Fibroblast of the aortic adventitia (primary cell): ENCODE measurements at places on chromosomes 2 and 18.
A peak's percentile ranks its signal among the peaks of the same experiment; 100 is the strongest.

DNA sequence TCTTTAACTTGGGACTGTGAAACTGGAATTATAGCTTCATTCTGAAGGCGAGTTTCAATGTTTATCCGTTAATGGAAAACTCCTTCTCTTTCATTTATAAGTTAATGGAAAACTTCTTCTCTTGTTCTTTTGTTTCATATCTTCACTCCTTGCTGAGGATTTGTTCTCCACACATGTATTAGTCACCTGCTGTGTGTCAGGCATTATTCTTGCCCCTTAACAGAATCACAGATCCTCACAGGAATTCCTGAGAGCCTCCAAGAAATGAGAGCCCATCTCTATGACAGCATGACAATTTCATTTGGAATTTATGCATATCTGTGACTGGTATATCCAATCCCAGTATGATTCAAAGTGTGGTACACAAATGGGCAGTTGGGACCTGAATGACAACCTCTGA, 545.8 kb downstream of the BCL11A start:
- no peak for DNase-seq

DNA sequence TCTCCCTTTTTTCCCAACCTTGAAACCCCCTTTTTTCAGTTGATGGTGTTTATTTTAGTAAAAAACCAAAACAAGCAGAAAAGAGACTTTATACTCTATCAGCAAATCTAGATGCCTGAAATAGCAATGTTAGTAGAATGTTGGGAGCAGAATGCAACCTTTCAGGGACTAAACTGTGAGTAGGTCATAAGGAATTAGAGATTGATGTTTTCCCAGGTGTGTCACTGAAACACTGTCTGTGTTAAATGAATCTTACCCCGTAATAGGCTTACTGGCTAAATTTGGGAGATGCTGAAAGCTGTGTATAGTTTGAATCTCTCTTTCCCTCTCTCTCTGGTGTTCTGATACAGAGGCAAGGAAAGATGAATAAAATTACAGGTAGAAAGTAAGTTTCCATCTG, 43.8 kb downstream of the AGFG1 start:
- DNase-seq: no peak

DNA sequence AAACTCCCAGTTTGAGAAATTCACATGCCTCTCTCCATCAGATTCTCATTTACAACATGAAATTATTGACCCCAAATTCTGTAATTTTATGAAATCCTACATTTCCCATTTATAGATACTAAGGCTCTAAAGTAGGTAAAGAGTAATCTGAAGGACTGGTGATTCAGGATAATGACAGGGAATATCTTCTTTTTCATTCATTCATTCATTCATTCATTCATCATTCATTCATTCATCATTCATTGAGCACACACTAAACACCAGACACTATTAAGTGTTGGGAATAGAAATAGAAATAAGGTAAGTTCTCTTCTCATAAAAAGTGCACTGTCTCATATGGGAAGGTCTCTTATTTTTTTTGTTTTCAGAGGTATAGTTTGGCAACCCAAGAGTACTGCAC, 116.9 kb downstream of the TGIF1 start:
- DNase-seq: no peak

- peak; percentile 95 for DNase-seq
Observed at GRCh38 chr18:12308386-12309100, 502 bp downstream of the TUBB6 start.

DNA sequence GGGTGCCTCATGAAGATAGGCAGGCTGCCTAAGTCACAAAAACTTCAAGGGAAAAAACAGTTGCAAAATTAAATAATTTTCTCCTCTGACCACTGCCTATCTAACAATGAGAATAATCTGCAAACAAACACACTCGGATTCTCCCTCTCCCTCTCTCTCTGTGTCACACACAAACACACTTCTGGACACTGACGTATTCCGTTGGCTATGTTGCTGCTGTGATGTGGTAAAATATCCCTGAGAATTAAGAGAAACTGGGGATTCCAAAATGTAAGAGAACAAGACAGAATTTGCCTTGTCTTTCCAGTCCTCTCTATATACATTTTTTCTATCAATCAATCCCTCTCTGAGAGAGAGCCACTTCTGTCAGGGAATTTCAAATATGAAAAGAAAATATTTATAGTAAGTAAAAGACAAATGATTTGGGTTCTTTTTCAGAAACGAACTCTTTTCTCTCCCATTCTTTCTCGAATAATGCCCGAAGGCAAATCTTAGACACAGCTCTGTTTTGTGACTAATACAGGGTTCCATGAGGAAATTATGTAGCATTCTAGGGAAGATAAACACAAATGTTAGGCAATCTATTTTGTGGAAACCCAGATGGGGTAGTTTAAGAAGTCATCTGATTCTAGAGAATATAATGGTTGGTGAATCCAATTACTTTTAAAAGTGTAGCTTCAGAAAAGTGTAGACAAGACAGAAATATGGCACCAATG, 310.3 kb upstream of the CYP26B1 start:
- DNase-seq: peak; percentile 49

GRCh38 chr2:158253170-158253569, 151.5 kb downstream of the UPP2 start:
- DNase-seq: no peak

DNA sequence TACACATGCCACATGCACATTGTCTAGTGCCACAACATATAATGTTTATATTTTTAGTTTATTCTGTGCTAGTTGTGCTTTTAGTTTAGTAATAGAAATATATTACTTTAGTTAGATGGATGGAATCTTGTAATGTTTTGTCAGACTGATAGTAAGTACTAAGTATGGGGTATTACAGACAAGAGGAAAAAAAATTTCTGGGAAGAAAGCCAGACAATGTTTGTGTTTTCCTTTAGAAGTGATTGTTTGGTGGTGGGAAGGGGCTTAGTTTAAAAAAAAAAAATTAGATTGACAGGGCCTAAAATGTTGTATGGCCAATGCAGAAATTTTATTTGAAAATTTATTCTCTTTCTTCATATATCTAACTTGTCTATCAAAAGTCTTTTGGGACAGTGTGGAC, 37.8 kb downstream of the ACVR2A start:
- no peak for DNase-seq

DNA sequence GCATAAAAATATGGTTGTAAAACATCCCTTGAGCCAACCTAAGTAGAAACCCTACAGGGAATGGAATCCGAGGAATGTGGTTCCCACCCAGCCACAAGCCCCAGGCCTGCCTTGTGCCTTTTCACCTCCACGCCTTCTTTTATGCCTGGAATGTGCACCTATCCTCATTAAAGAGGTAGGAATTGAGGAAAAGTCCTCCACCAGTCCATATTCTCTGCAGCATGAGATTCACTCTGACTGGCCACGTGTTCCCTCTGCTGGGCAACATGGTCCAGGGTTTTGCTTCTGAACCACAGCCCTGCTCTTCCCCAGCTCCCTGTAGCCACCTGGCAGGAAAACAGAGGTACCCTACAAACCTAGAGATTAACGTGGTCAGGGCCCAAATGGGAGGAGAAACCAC, 787.9 kb upstream of the RAB6C start:
- DNase-seq: no peak

DNA sequence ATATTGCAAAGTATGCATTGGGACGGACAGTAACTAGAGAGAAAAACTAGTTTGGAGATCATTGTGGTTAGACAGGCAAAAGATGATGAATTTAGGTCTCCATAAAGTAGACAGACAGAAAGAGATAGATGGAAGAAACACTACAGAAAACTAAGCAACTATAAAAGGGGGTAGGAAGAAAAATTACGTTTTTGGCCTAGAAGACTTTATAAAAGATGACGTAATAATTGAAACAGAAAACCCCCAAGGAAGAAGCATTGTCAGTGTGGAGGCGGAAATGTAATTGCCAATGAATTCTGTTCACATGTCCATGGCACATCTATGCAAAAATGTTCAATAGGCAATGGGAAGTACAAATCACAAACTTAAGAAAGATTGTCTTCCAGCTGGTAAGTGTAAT, 1211.5 kb upstream of the ZEB2 start:
- no peak for DNase-seq

DNA sequence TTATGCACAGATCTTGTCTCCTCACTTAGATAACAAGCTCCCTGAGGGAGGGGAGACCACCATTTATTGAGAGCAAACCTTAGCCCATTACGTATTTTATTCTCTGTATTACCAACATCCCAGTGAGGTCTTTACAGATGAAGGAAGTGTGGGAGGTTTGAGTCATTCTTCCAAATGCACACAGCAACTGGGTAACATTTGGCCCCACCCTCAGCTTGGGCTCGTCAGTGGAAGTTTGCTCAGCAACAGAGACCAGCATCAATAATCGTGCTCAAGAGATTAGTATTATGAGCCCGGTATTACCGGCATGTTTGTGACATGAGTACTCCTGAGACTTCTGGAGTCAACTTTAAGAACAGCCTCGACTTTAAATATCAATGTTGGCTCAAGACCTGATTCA, 168.6 kb downstream of the ETAA1 start:
- DNase-seq: peak; percentile 94

DNA sequence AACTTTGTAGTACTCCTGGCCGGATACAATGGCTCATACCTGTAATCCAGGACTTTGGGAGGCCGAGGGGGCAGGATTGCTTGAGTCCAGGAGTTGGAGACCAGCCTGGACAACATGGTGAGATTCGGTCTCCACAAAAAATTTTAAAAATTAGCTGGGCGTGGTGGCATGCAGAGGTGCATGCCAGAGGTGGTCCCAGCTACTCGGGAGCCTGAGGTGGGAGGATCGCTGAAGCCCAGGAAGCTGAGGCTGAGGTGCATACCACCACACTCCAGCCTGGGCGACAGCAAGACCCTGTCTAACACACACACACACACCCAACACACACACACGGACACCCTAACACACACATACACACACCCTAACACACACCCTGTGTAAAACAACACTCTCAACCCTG, 55.6 kb downstream of the HDAC4 start:
- DNase-seq: no peak

GRCh38 chr2:201730651-201731285, 32.3 kb upstream of the MPP4 start:
- DNase-seq: no peak

GRCh38 chr2:208311321-208311720, 45.3 kb downstream of the PIKFYVE start:
- no peak for DNase-seq

DNA sequence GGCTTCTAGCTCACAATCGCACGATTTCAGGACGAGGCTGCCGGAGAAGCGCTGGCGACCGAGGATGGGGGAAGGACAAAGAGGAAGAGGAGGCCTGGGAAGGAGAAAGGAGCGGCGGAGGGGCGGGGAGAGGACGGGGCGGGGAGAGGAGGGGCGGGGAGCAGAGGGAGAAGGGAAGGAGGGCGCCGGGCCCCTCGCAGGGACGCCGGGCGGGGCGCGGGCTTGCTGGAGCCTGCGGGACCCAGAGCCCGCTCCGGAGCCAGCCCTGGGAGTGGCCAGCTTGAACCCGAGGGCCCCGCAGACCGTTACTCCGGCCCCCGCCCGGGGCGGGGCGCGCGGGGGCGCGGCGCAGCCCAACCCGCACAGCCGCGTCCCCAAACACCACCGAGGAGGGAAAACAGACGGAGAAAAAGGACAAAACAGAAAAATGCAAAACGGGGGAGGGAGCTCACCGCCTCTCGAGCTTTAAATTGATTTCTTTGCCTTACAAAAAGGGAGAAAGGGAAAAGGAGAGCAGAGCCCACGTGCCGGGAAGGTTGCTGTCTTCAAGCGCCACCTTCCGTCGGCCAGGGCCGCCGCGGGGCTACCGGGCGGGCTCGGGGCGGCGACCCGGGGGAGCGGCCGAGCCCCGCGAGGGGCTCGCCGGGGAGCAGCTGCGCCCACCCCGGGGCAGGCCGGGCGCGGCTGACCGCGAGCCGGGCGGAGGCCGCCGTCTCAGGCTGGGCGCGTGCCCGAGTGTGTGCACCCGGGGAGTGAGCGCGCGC, 781 bp upstream of the SOX11 start:
- no peak for DNase-seq

DNA sequence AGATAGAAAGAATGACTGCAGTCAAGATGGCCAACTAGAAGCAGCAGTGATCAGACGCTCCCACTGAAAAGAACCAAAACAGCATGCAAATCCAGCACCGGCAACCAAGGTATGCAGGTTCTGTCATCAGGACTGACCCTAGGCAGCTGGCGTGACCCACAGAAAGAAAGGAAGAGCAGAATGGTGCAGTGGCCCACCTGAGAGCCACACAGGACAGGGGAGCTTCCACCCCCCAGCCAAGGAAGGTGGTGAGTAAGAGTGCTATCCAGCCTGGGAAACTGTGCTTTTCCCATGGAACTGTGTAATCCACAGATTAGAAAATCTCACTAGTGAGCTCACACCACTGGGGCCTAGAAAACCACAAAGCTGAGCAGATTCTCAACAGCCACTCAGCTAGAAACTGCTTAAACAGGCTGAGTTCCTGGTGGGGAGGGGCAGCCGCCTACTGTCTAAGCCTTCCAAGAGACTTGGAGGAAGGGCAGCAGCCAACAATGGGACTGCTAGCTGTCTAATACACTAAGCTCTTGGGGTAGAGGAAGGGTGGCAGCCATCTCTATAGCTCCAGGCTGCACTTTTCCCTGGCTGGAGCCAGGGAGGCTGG, 127.9 kb downstream of the EVA1A start:
- no peak for DNase-seq

- DNase-seq: peak; percentile 38
Observed at GRCh38 chr2:70679259-70679658, 88.7 kb downstream of the ADD2 start.

DNA sequence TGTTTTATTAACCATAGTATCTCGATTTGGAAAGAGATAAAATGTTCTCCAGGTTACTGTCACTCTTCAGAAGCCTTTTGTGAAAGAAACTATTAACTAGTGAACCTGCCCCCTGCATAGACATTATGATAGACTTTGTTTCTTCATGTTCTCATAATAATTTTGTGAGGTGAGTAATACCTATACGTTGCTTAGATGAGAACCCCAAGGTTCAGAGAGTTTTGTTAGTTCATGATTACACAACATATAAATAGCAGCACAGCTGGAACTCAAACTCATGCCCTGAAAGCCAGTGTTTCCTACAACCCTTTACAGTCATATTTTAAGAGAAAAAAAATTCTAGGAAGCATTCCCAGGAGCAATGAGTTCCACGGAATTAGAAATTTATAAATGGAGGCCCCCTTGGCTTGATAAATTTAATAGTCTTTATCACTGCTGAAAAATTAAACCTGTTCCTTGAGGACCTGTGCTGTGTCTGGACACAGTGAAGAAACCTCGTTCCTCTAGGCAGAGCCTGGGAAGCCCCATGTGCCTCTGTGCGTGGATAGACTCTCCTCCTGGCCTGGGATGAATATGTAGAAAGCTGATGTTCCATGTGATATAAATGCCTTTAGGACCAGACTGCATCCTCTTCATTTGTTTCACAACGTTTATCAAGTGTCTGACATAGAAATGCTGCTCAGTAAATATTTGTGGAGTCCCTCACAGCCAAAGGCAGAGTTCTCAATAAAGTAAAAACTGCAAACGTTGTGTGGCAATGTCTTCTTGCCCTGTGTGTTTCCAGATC, 1257.0 kb upstream of the GYPC start:
- no peak for DNase-seq

DNA sequence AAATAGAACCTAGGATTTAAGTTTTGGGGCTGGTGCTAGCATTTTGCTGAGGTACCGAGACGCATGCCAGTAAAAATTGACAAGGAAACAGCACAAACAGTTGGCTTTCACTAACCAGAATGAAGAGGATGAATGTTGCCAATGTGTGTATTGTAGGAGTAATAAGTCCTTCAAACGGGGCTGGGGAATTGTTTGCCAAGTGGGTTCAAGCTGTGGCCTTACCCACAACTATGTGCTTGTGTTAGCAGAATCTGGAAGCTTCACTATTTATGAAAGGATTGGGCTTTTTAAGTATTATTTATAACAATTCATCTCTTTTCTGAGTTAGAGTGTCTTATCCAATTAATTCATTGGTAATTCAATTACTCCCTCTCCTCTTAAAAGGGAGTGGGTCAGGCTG, 15.0 kb upstream of the KIF5C start:
- DNase-seq: no peak

GRCh38 chr2:21930226-21930625, 806.5 kb downstream of the TDRD15 start:
- no peak for DNase-seq
